Activated CD8-positive, alpha-beta memory T cell treated with anti-CD3 and anti-CD28 coated beads, Interleukin-2, amount 10 ng/mL, durations not matched to agents 7 days and 5 days (primary cell): ENCODE measurements at places on chromosomes 1 and 21. TPM values are rescaled to one million over a fixed set of nuclear protein-coding genes. Genes with fewer than 3 reads are reported as not detected.

Gene LYPD8
- not detected for total RNA-seq

Gene HSD3B1
- not detected for total RNA-seq

Gene ITLN1
- not detected for total RNA-seq

Gene KCNJ9
- not detected for total RNA-seq

DNA sequence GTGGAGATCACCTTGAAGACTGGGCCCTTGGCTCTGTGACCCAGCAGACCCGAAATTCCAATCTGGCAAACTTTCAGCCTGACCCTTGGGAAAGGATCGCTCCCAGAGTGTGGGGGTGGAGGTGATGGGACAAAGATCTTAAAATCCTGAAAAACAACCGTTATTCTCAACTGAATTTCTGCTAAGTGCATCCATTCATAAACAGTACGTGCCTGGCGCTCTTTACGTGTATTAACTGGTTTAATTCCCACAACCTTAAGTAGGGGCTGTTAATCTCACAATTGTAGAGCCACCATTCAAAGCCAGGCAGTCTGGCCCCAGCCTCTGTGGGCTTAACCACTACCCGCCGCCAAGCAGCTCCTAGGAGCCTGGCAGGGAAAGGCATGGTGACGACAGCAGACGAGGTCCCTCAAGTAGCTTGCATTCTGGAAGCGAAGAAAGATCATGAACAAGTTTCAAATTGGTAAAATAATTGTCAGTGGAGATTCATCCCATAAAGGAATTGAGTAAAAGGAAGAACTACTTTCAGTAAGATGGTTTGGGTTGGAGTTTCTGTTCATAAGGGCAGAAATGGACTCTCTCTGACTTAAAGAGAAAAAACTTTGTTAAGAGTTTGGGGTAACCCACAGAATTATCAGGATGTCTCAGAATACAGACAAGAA, 11.4 kb upstream of the RGS16 start:
- H3K27ac ChIP-seq, result peak overlapping the region; percentile 95
- H3K4me3 ChIP-seq, result peak overlapping the region; percentile 57
- peaks cover 76% of the 10 kb centered on the region for H3K27me3 ChIP-seq
- H3K4me1 ChIP-seq, result peaks cover 47% of the 10 kb centered on the region

- no peak for DNase-seq
- no peaks in the 10 kb centered on the region for H3K4me1 ChIP-seq
- H3K27me3 ChIP-seq, result peaks cover 11% of the 10 kb centered on the region
- H3K27ac ChIP-seq, result no peak overlapping the region
- H3K36me3 ChIP-seq, result no peaks in the 10 kb centered on the region
Measured at GRCh38 chr1:26218906-26219494, 15.0 kb upstream of the CEP85 start.

DNA sequence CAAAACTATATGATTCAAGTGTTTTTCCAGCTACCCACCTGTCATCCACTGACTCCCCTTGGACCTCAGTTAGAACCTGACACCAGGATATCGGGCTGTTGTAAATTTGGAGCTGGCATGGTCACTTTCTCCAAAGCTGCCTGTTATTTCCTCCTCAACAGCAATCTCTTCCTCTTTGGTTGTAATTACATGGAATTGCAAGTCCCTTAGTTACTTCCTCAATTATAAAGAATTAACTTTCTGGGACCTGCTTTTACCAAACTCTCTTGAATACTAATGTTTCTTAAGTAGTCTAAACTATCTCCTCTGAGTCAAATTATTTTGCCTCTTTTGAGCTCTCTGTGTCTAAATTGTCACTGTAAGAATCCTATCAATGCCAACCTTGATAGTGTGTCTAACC, 150.3 kb upstream of the SGIP1 start:
- no peak overlapping the region for H3K27ac ChIP-seq
- no peak for DNase-seq
- peaks cover 45% of the 10 kb centered on the region for H3K36me3 ChIP-seq
- no peak overlapping the region for H3K4me3 ChIP-seq

DNA sequence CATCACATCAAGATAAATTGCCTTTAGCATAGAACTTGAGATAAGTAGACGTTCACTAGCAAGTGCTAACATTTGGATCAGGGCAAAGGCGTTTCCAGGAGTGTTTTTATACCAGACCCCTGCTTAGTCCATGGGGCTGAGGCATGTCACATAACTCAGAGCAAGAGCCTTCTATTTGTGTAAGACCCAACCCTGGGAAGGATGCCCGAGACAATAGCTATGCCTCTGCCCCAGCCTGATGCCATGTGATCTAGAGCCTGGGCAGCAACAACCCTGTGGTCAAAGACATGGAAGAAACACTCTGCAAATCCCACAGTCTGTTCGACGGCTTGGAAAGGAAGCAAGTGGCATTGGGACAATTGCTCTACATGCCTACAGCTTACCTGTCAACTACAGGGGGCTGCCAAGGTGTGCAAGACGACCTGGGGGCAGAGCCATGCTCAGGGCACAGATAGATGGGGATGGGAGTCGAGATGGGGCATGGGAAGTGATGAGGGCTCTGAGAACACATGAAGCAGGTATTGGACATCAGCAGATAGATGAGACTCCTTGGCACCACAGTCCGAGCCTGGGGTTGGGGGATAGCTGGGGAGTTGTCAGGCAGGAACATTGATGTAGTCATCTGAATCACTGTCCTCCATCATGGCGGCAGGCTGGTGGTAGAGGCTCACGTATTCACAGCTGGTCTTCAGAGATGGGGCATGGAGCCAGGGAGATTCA, 7.3 kb downstream of the IL24 start:
- peaks cover 4% of the 10 kb centered on the region for H3K27me3 ChIP-seq
- H3K27ac ChIP-seq, result no peak overlapping the region
- no peak for DNase-seq
- H3K36me3 ChIP-seq, result peaks cover 22% of the 10 kb centered on the region
